ENCODE measurements at places on chromosomes 6 and 20. TPM values are rescaled to one million over a fixed set of nuclear protein-coding genes. Genes with fewer than 3 reads are reported as not detected.

Gene HRH3
- total RNA-seq = not detected

Gene BPIFA1
- total RNA-seq = not detected

Gene VEGFA
- total RNA-seq = 193 TPM

Gene PLCB4
- 13.0 TPM for total RNA-seq

Gene UBE2C
- 2.5 TPM for total RNA-seq

Gene CCN6
- 6.8 TPM for total RNA-seq

Gene DEFB132
- total RNA-seq = not detected

Gene MTCH1
- 185 TPM for total RNA-seq

Gene SPAG4
- total RNA-seq = 3.2 TPM

Gene DEFB124
- total RNA-seq = not detected

Gene SLC4A11
- total RNA-seq = under 0.01 TPM

DNA sequence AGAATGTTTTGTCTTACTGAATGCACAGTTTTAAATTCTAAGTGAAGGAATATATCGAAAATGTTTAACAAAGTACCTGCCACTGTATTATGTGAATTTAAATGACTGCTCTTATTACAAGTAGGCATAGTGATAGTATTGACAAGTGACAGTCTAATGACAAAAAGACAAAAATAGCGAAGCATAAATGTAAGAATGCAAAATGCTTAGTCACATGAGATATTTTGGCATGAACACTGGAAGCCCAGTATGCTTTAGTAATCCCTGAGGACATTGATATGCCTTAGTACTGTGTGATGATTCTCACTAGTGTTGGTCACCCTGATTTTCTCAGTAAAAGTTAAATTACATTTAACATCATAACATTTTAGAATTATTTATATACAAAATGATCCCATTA, 153.5 kb downstream of the EYA4 start:
- no peaks in the 10 kb centered on the region for H3K27me3 ChIP-seq
- no peak overlapping the region for H3K27ac ChIP-seq
- H3K4me3 ChIP-seq = no peak overlapping the region
- DNase-seq = no peak
- H3K36me3 ChIP-seq = no peaks in the 10 kb centered on the region

GRCh38 chr6:170388113-170388512, 81.6 kb downstream of the FAM120B start:
- DNase-seq = no peak
- H3K4me1 ChIP-seq = no peaks in the 10 kb centered on the region
- peaks cover 12% of the 10 kb centered on the region for H3K36me3 ChIP-seq
- no peaks in the 10 kb centered on the region for H3K27me3 ChIP-seq
- no peak overlapping the region for H3K27ac ChIP-seq
- no peak overlapping the region for H3K4me3 ChIP-seq

- DNase-seq = peak; percentile 90
- H3K36me3 ChIP-seq = no peaks in the 10 kb centered on the region
- H3K4me1 ChIP-seq = peaks cover 50% of the 10 kb centered on the region
- peak overlapping the region; percentile 1 for H3K4me3 ChIP-seq
- H3K27me3 ChIP-seq = no peaks in the 10 kb centered on the region
Measured at GRCh38 chr6:3803627-3804468, 45.3 kb upstream of the FAM50B start.

GRCh38 chr6:169201985-169202384, 51.7 kb downstream of the THBS2 start:
- H3K4me3 ChIP-seq = no peak overlapping the region
- no peak overlapping the region for H3K27ac ChIP-seq
- peaks cover 15% of the 10 kb centered on the region for H3K4me1 ChIP-seq
- H3K36me3 ChIP-seq = no peaks in the 10 kb centered on the region
- peak; percentile 30 for DNase-seq

- no peak overlapping the region for H3K4me3 ChIP-seq
- H3K27ac ChIP-seq = no peak overlapping the region
- DNase-seq = peak; percentile 48
- H3K36me3 ChIP-seq = no peaks in the 10 kb centered on the region
- no peaks in the 10 kb centered on the region for H3K4me1 ChIP-seq
- no peaks in the 10 kb centered on the region for H3K27me3 ChIP-seq
Measured at GRCh38 chr6:170082067-170082466, 208.8 kb downstream of the DLL1 start.

- H3K36me3 ChIP-seq = no peaks in the 10 kb centered on the region
- no peak overlapping the region for H3K4me3 ChIP-seq
- no peak for DNase-seq
- peaks cover 7% of the 10 kb centered on the region for H3K4me1 ChIP-seq
Measured at GRCh38 chr6:83878902-83879644, 19.6 kb downstream of the CYB5R4 start.

- peaks cover 5% of the 10 kb centered on the region for H3K27me3 ChIP-seq
- no peak overlapping the region for H3K27ac ChIP-seq
- DNase-seq = no peak
- no peak overlapping the region for H3K4me3 ChIP-seq
- H3K36me3 ChIP-seq = no peaks in the 10 kb centered on the region
- no peaks in the 10 kb centered on the region for H3K4me1 ChIP-seq
Measured at GRCh38 chr20:21266191-21266536, 37.0 kb upstream of the XRN2 start.

- no peak overlapping the region for H3K4me3 ChIP-seq
- H3K27ac ChIP-seq = no peak overlapping the region
- no peaks in the 10 kb centered on the region for H3K4me1 ChIP-seq
- H3K36me3 ChIP-seq = no peaks in the 10 kb centered on the region
- H3K27me3 ChIP-seq = no peaks in the 10 kb centered on the region
Measured at GRCh38 chr6:107310362-107310761, 149.0 kb downstream of the PDSS2 start.

GRCh38 chr6:159716247-159717096, 10.8 kb upstream of the WTAP start:
- H3K4me3 ChIP-seq = peak overlapping the region; percentile 38
- peak; percentile 76 for DNase-seq
- H3K27ac ChIP-seq = peak overlapping the region; percentile 88
- peaks cover 20% of the 10 kb centered on the region for H3K4me1 ChIP-seq
- no peaks in the 10 kb centered on the region for H3K27me3 ChIP-seq

GRCh38 chr6:13834790-13835189, 20.4 kb upstream of the MCUR1 start:
- H3K27me3 ChIP-seq = no peaks in the 10 kb centered on the region
- no peak for DNase-seq
- no peak overlapping the region for H3K27ac ChIP-seq
- no peaks in the 10 kb centered on the region for H3K36me3 ChIP-seq
